NCI-H2029 treated with DMSO at 0.1 percent for 48 hours (cell line): ENCODE measurements at places on chromosomes 1 and 21.

- DNase-seq: peak; percentile 80
These were observed 147.7 kb downstream of the DMRTA2 start for GRCh38 chr1:50275566-50275965.

GRCh38 chr1:109484519-109484975, 842 bp downstream of the ATXN7L2 start:
- DNase-seq: no peak

- DNase-seq: no peak
These were observed 66.2 kb downstream of the RGL1 start for GRCh38 chr1:183871142-183871541.

- no peak for DNase-seq
These were observed 118.4 kb downstream of the HIVEP3 start for GRCh38 chr1:41800311-41800829.

DNA sequence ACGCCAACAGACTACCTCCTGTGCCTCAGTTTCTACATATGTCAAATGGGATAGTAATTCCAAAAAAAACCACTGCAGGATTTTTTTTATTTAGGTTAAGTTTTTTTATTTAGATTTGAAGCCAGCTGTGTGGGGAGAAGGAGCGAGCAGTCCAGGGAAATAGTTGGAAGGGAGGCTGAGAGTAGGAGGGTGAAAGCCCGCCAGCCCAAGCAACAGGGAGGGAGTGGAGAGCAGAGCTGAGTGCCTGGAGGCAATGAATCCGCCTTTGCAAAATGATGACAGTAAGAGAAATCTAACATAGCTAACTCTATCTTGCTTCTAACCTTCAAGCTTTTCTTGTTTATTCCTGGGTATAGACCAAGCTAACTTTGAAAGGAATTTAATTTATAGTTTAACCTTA, 15.6 kb upstream of the C1orf198 start:
- no peak for DNase-seq

GRCh38 chr21:42107177-42107880, 36.2 kb downstream of the UMODL1 start:
- no peak for DNase-seq

GRCh38 chr1:1165900-1166421, 7.7 kb upstream of the TTLL10 start:
- DNase-seq: no peak
